ENCODE measurements at places on chromosomes 11 and 22.

GRCh38 chr11:16843294-16843693 is 104.8 kb downstream of the C11orf58 start:
- no peak for DNase-seq

DNA sequence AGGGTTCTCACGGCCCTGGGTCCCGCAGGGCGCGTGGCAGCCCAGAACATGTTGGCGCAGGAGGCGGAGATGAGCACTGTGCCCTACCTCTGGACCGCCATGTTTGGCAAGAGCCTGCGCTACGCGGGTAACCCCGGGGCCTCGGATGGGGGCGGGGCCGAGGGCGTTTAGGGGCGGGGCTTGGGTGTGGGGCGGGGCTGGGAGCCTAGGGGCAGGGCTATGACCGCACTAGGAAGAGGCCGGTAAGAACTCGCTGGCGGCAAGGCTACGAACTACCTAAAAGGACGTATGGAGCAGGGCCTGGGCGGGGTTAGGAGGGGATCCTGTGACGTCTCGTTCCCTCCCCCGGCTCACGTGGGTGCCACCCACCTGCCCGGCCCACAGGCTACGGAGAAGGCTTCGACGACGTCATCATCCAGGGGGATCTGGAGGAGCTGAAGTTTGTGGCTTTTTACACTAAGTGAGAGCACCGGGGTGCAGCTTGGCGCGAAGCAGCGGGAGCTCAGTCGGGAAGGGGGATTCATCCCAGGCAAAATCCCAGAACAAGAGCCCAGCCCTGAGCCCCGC is 2.8 kb upstream of the LZTR1 start:
- no peak for DNase-seq

- no peak for DNase-seq
Measured at GRCh38 chr22:33597274-33597985, 322.8 kb downstream of the LARGE1 start.

DNA sequence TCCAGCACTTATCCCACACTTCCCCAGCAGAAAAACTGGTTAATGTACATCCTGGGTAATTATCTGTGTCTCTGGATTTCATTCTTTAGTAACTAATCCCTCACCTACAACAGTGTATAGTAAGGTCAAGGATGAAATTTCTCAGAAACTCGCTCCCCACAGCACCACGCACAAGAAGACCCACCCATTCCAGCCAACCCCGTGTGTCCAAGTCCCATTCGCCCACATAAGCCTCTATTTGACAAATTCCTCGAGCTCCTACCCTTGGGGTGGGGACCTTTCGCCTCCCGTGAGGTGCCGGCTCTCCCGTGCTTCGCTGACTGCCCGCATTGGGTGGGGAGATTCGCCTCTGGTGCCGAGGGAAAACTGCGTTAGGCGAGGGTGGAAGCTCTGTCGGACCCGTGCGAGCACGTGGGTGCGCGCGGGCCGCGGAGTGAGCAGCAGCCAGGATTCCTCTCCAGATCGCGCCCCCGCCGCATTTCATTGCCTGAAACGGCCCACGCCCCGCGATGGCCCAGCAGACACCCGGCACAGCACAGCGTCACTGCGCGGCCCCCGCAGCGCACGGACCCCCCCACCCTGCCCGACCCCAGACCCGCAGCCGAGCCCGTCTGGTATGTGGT is 866 bp downstream of the EXPH5 start:
- DNase-seq: no peak

GRCh38 chr11:35511666-35512065 is 13.8 kb downstream of the PAMR1 start:
- no peak for DNase-seq

DNA sequence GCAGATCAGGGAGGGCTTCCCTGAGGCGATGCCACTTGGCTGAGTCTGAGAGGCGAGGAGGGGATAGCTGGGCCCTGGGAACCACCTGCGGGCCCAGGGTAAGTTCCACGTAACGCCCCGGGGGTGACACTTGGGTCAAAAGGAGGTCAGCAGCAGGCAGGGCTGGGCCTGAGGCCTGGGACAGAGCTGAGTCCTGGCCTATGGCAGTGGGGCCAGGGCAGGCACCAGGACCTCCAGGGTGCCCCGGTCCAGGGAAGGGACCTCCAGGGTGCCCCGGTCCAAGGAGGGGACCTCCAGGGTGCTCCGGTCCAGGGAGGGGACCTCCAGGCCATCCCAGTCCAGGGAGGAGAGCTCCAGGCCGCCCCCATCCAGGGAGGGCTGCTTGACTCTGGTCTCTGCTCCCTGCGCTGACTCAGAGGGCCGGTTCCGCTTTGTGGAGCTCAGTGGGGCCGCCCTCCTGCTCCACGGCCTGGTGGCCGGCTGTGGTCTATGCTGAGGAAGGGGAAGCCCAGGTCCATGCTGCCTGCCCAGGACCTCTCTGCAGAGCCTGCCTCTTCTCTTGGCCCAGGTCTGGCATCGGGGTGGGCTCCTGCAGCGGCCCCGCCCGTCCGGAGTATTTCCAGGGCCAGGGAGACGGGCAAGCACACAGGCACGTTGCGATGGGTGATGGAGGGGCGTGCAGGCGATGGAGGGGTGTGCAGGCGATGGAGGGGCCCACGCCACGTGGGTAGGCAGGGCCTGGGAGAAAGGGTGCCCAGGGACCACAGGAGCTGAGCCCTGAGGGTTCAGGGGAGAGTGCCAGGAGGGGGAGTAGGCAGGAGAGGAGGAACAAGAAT is 19.5 kb upstream of the WNT7B start:
- no peak for DNase-seq

GRCh38 chr11:35012467-35013191 is 96.2 kb downstream of the PDHX start:
- DNase-seq: no peak

- no peak for DNase-seq
Measured at GRCh38 chr11:86719781-86720463, 47.5 kb upstream of the ME3 start.

DNA sequence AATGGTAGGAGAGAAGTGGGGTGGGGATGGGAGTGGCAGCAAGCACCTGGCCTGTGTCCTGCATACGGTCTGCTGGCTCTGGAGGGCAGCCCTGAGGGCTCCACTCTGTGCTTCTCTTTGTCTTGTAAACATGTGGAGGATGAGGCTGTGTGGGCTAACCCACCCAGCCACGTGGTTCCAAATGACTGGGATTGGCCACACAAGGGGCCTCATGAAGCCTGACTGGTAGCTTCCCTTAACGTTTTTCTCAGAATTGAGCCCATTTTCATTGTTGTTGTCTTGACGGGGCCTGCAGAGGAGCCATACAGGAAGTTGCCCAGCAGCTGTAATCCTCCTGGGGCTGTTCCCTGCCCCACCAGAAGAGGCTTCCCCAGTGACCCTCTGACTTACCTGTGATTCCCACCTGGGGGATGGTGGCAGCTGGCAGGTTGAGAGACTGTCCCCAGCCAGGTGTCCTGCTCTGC is 18.0 kb downstream of the DERL3 start:
- DNase-seq: no peak

GRCh38 chr11:720017-720641 is 14.1 kb downstream of the EPS8L2 start:
- DNase-seq: no peak

GRCh38 chr11:79263001-79263400 is 177.8 kb downstream of the TENM4 start:
- no peak for DNase-seq

Data from cortex of kidney (tissue), 1 donor.